ENCODE measurements at places on chromosomes 4 and X.

DNA sequence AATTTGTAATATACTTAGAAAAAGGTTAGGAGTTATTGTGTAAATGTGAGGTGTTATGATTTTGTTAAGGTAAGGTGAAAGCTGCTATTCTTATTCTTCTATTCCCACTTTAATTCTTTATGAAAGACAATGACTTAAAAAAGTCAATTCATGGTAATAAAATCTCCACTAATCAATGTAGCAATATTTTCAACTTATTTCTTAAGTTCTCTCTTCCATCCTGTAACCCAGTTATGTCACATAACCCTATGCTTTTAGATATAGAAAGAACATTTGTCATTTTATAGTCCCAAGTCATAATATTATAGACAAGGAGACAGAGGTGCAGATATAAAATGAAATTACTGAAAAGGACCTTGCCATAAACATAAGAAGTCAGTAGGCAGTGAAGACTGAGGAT, 157.9 kb upstream of the SLC7A11 start:
- DNase-seq, result no peak

- no peak for DNase-seq
Observed at GRCh38 chr4:35102066-35102465, 1142.2 kb downstream of the ARAP2 start.

GRCh38 chrX:8034058-8034457, 106.8 kb upstream of the PNPLA4 start:
- DNase-seq, result no peak

- no peak for DNase-seq
Observed at GRCh38 chrX:103681443-103681842, 5.1 kb downstream of the MORF4L2 start.

- no peak for DNase-seq
Observed at GRCh38 chr4:37998226-37998625, 38.0 kb downstream of the PTTG2 start.

GRCh38 chr4:51831133-51831532, 11.8 kb upstream of the DCUN1D4 start:
- DNase-seq, result peak; percentile 72

DNA sequence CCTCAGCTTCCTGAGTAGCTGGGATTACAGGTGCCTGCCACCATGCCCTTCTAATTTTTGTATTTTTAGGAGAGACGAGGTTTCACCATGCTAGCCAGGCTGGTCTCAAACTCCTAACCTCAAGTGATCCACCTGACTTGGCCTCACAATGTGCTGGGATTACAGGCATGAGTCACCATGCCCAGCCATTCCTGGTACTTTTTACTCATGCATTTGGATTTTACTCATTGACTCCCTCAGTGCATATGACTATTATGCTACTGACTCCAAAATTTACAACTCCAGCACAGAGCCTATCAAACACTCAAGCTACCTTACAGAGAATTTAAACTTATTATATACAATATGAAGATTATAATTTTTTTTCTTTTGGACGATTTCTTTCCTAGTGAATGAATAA, 199.9 kb downstream of the CXXC4 start:
- DNase-seq, result no peak

GRCh38 chr4:6538575-6538974, 36.4 kb upstream of the MAN2B2 start:
- DNase-seq, result no peak

GRCh38 chrX:12228862-12229261, 90.6 kb downstream of the FRMPD4 start:
- DNase-seq, result no peak

- no peak for DNase-seq
Observed at GRCh38 chr4:10097906-10098779, 18.5 kb downstream of the WDR1 start.

- DNase-seq, result no peak
Observed at GRCh38 chr4:17780501-17781299, 721 bp downstream of the FAM184B start.

- peak; percentile 43 for DNase-seq
Observed at GRCh38 chr4:169620880-169621248, 486 bp downstream of the CLCN3 start.

DNA sequence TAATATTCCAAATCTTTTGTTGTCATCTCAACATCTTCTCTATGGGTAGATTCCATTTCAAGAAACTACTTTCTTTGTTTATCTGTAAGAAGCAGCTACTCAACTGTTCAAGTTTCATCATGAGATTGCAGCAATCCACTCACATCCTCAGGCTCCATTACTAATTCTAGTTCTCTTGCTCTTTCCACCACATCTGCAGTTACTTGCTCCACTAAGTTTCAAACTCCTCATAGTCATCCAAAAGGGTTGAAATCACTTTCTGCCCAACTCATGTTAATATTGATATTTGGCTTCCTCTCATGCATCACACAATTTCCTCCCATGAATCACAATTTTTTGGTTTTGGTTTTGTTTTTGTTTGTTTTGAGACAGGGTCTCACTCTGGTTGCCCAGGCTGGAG, 35.7 kb downstream of the ADH5 start:
- no peak for DNase-seq

DNA sequence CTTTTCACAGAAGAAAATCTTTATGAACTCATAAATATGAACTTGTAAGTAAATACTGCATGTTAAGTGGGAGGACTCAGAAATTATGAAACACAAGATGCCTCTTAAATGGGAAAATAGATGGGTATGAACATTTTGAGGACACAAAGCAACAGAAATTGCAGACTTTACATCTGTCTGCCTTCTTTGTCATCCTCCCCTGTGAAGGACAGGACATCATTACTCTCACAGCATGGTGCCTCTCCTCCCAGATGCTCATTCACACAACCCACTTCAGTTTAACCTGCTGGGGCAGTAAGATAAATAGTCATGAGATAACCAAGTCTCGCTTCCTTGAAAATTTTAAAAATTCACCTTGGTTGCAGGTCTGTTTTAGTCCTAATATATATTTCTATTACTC, 144.5 kb downstream of the APBB2 start:
- no peak for DNase-seq

- DNase-seq, result no peak
Observed at GRCh38 chr4:73612032-73612431, 8.2 kb downstream of the RASSF6 start.

DNA sequence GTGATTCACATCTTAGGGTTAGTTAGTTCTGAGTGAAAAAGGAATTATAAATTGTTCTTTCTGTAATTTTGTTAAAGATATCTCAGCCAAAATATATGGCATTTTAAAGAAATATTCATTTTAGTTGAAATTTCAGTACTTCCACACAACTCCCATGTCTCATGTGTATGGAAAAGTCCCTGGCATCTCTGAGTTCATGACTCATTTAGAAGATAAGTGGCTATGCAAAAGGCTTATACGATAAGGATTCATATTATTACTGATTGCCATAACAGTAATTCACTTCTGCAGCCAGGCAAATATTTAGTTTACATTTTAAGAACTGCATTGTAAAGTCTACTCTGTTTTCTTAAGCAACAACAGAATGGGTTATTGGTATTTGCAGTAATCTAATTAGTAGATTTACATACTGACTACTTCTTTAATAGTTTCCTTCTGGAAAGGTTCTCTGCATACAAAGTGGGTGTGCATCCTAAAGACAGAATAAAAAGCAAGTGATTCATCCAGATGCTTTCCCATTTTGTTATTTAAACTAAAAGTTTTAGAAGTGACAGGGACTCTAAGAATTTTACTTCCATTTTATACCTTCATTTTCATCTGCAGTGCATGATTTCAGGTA, 682.4 kb upstream of the PABPC4L start:
- no peak for DNase-seq

GRCh38 chr4:134762053-134762452, 560.5 kb upstream of the PABPC4L start:
- no peak for DNase-seq

GRCh38 chr4:75678965-75679364, 5.8 kb upstream of the G3BP2 start:
- no peak for DNase-seq

GRCh38 chr4:13523105-13523477, 21.2 kb downstream of the NKX3-2 start:
- DNase-seq, result no peak

GRCh38 chrX:129701624-129702069, 37.1 kb upstream of the XPNPEP2 start:
- DNase-seq, result no peak

- no peak for DNase-seq
Observed at GRCh38 chr4:85407546-85407945, 67.4 kb upstream of the ARHGAP24 start.

DNA sequence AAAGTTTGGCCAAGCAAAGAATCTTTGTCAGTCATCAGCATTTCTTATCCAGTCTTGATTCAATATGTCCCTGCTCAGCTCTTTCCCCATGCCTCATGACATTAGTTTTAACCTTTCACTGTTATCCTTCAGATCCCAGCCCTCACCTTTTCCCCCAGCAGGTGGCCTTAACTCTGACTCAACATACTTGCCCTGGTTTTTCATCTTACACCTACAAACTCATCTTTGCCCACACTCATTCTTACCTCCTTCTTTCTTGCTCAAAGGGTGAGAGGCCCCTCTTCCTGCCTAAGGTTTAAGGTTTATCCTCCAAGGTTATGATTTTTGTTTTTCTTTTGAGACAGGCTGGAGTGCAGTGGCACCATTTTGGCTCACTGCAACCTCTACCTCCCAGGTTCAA, 10.6 kb upstream of the ANXA5 start:
- no peak for DNase-seq

GRCh38 chr4:39514888-39515401, 12.3 kb downstream of the UGDH start:
- no peak for DNase-seq

- DNase-seq, result no peak
Observed at GRCh38 chr4:99362768-99363167, 10.2 kb upstream of the ADH1C start.

DNA sequence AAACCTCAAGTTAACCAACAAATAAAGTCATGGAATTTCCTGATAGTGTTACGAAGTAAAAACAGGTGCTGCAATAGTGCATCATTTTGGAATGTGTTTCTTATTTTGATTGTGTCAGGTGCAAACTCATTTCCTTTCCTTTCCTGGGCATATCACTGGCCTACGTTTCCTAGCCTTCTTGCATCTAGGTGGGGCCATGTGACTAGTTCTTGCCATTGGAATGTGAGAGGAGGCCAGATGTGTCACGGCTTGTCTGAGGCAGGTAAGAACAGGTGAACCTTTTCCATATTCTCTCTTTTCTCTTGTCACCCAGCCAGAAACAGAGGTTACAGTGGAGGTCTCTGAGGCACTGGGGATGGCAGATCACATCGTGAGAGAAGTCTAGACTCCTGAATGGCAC, 868.0 kb downstream of the RPA4 start:
- no peak for DNase-seq

- DNase-seq, result no peak
Observed at GRCh38 chr4:28373601-28374000, 1513.0 kb downstream of the STIM2 start.

DNA sequence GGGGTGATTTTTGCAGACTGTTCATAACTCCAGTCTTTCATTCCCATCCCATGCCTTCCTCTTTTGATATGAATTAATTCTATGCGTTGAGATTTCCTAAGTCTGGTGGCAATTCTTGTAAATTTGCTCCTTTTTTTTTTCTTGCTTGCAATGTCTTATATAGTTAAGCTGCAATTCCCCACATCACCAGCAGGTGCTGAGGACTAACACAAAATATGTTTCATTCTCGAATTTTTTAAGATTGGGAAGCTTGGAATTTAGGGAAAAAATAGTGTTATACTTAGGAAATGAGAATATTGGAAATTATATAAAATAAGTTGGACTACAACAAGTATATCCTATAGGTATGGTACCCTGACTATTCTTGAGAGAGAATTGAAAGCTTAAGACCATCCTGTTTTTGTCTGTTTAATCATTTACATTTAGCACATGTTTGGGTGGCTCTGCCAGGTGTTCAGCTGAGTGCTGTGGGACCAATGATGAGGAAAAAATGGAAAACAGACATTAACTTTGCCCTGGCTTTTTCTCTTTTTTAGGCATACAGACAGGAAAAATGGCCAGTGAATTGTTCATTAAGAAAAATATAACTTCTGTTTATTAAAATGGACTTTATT, 30.2 kb downstream of the AFF2 start:
- peak; percentile 29 for DNase-seq
